Activated CD4-positive, CD25-positive, alpha-beta regulatory T cell treated with anti-CD3 and anti-CD28 coated beads, Interleukin-2, amount 50 U/mL, for 72 hours (primary cell): ENCODE measurements at places on chromosomes 6 and 20.

DNA sequence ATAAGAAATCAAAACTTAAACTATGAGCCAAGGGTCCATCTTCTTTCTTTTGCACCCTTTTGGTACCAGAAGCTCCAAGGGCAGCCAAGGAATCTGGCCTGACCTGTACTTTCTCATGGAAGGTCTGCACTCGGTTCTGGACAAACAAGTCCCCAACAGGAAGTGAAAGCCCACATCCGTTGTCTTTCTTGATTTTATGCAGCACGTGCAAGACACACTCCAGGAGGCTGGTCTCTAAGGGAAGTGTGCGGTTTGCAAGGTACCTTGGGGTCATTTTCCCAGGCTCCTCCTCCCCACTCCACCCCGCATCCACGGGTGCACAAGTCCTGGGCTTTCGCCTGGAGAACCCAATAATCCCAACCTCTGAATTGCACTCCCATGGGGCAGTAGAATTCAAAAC, 101.9 kb downstream of the NFATC2 start:
- DNase-seq: no peak

GRCh38 chr20:54293526-54293925, 85.6 kb downstream of the PFDN4 start:
- no peak for DNase-seq

DNA sequence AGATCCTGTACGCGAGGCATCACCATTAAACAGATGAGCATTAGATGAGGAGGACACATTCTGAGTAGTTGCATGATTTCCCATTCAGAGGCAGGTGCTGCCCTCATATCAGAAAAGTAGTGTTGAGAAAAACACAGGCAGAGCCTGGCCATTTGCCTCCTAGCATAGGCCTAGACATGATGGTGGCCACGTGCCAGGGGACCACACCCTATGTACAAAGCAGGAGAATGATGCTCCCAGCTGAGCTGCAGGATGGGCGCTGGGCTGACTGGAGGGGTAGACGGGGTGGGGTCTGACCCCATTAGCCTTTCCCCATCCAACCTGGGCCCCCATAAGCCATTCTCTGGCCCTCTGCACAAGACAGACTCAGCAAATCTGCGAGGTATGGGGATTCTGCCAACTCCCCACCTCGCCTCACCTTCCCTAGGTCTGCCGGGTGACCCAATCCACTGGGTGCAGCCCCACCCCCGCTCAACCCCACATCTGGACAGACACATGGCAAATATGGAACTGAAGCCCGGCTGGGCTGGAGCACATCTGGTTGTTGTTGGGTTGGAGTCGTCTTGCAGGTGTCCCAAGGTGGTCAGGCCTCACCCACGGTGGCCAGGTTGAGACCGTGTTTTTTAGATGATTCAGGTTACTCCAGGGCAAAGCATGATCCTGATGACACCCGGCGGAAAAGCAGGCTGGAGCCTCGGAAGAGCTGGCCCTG, 13.9 kb downstream of the PI16 start:
- no peak for DNase-seq

DNA sequence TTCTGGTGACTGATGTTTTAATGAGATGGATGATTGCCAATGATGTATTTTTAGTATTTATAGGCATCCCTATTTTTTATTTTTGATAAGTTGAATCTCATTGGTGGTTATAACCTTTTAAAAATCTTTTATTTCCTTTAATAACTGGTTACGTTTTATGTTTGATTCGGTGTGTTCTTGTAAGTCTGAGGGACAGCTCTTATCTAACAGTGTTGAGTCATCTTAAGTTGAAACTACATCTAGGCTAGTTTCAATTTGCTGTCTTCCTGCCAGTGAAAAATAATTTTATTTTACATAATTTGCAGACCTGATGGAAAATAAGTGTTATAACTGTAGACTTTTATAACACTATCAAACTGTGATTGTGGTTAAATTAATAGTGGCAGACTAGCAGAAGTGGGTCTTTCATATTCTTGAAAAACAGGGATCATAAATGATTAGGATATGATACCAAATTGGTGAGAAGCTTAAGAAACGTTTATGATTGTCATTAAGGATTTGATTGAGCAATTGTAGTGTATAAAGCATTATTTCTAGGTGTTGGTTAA, 4.6 kb downstream of the AFDN start:
- no peak for DNase-seq

GRCh38 chr6:108737594-108738546, 110.4 kb upstream of the ARMC2 start:
- no peak for DNase-seq

DNA sequence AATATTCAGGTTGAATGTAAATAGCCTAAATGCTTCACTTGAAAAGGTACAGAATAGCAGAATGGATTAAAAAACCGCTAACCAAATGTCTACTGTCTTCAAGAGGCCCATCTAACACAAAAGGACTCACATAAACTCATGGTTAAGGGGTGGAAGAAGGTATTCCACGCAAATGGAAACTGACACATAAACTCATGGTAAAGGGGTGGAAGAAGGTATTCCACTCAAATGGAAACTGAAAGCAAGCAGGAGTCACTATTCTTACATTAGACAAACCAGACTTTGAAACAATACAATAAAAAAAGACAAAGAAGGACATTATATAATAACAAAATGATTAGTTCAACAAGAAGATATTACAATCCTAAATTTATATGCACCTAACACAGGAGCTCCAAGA, 38.3 kb upstream of the PKIB start:
- no peak for DNase-seq

GRCh38 chr20:46004889-46005473, 3.7 kb upstream of the MMP9 start:
- DNase-seq: no peak

DNA sequence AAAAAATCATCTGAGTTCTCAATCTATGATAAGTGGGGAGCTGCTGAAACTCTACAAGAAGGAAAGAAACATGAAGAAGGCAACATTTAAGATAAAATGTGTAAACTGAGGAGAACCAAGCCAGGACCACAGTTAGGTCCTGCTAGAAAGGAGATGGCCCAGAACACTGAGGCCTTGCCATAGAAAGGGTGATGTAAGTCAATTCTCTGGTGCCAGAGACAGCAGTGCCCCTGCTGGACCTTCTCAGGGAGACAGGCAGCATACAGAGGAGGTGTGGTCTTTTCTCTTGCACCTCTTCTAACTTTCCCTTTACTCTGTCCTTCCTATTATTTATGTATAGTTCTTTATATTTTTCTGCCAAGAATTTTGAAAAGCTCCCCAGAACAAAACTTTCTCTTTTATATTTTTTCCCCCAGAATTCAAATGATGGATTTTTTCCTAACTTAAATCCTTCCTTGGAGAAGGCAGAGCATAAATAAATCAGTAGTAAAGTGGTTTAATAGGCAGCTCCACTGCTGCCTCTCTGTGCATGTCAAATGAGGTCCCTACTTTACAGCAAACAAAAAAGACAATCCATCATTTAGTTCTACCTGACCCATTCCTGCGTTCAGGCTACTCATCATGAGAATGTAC, 9.0 kb downstream of the UQCC2 start:
- no peak for DNase-seq

- no peak for DNase-seq
Observed at GRCh38 chr6:118123503-118124037, 216.5 kb downstream of the SLC35F1 start.

DNA sequence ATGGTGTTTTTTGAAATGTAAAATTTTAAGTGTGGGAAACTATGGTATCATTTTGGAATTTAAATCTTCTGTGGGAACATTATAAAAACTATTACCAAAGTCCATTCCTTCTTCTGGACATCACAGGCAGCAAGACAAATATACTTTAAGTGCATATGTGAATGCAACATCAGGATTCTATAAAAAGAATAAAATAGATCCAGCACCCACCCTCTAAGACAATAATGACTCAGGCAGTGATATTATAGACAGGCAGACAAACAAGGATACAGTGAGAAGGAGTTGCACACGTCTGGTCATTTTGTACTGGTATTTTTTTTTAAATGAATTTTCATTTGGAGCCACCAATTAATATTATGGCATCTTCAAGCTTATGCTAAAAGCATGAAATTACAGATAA, 21.1 kb upstream of the NEDD9 start:
- DNase-seq: no peak

DNA sequence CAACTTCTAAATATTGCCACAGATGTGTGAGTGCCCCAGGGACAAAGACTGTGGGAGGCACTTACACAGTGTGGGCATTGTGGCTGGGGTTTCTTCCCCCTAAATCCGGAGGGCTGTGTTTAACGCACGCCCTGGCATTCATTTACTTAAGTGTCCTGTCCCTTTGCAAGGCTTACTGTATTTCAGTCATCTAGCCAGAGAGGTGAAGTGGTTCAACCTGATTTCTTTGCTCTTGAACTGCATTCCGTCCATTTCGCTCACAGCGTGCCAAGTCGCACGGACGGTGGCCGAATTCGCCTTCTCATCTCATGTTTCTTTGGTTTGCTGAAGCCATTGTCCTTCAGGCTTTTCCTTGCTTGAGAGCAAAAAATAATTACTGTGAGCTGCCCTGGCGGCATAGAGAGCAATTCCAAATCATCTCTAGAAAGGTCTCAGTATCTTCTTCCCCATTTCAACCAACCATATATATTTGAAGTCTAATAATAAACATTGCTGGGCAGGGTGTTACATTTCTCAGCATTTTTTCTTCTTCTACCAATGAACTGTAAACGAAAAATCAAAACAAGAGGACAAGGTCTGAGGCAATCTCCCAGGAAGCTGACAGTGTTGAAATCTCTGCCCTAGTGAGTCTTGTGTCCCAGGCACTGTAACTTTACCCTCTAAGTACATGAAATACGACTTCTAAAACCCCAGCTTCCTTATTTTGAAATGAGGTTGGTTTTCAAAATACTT, 16.9 kb downstream of the SYTL3 start:
- no peak for DNase-seq

- no peak for DNase-seq
Observed at GRCh38 chr20:61875221-61875885, 190.3 kb downstream of the TAF4 start.

GRCh38 chr6:10405513-10405900, 9.4 kb downstream of the TFAP2A start:
- DNase-seq: no peak
